Osteoblast (primary cell): ENCODE measurements at places on chromosomes 12 and 14. TPM values are rescaled to one million over a fixed set of nuclear protein-coding genes. Genes with fewer than 3 reads are reported as not detected.

L2HGDH gene
- 3.2 and 3.6 TPM in 2 replicates for total RNA-seq

A2ML1 gene
- total RNA-seq, result under 0.01 TPM in 1 of 2 replicates, not detected in the other

DNA sequence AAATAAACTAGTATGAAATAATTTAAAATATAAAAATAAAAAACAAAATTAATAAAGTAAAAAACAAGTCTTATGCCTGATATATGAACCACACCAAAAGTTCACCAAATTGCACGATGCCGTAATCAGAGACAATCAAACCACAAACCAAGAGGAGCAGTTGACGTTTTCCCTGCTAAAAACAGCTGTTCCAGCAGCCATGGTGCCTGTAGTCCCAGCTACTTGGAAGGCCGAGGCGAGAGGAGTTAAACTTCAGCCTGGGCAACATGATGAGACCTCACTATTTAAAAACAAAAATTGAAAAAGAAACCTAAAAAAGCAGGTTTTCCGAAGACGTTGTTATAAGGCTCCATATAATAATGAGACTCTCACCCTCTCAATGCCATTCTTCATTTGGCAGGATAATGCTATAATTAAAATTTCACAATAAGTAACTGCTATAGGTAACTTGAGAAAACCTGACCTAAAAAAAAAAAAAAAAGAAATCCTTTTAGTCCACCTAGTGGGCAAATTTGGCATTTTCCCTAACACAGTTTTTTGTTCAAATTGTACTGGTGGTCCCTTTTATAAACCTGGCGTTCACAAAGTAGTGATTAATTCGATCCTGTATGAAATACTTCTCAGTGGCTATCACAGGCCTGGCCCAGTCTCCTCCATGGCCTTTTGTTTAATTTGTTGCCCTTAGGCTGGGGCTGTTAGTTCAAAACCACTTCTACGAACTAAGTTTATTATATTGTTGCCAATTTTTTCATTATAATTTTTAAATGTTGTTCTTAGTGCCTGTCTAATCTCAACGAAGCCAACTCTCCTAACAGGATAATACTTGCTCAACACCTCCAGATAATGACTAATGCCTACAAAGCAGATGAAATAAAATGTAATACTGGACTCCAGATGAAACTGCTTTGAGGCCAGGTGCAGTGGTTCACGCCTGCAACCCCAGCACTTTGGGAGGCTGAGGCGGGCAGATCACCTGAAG is 62.1 kb downstream of the TNFAIP2 start:
- peak; percentile 85 for DNase-seq

GRCh38 chr12:132071830-132072384 is 72.2 kb downstream of the DDX51 start:
- DNase-seq, result no peak

GPRC5D gene
- not detected in 2 replicates for total RNA-seq

ZDHHC22 gene
- not detected in 2 replicates for total RNA-seq

- DNase-seq, result no peak
Measured at GRCh38 chr14:72986857-72987256, 40.0 kb downstream of the ZFYVE1 start.

DNA sequence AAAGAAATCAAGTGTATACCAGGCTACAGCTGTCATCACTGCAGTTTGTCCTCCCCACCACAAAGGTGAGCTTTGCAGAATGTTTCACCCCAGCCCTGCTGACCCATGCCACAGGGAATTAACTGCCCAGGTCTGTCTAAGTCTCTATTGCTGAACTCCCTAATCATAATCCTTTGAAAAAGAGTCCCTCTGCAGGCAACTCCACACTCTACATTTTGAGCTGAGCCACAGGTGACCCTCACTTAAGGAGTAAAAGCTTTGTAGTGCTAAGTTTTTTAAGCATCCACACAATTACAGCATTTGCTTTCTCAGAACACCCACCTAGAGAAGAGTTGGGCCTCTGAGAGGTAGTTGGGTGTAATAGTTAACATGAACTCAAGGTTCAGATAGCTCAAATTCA is 90.0 kb downstream of the C12orf50 start:
- no peak for DNase-seq

- no peak for DNase-seq
Measured at GRCh38 chr12:73656375-73656774, 881.3 kb upstream of the ATXN7L3B start.

DNA sequence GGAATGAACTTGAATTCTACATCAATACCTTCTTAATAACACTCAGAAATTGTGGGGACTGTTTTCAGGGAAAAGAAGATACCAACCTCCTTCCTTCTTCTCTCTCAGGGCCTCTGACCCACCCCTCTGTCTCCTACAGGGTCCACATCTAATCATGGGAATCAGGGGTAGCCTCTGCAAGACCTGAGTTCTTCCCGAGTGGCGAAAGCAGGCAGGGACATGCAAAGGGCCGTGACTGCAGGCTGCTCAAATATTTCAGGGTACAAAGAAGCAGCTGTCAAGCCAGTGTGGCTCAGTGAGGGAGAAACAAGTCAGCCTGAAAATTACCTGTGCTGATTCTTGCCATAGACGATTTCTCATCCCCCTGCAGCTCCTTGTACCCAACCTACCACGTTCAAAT is 123.1 kb upstream of the PARP11 start:
- DNase-seq, result no peak
